Activated gamma-delta T cell treated with anti-CD3 and anti-CD28 coated beads, Interleukin-2, amount 50 U/mL, for 16 hours (primary cell): ENCODE measurements at places on chromosomes 4 and X.

GRCh38 chr4:56613101-56613862 lies 67.8 kb downstream of the HOPX start:
- no peak for DNase-seq

GRCh38 chrX:115360220-115360781 lies 70.8 kb downstream of the LUZP4 start:
- no peak for DNase-seq

DNA sequence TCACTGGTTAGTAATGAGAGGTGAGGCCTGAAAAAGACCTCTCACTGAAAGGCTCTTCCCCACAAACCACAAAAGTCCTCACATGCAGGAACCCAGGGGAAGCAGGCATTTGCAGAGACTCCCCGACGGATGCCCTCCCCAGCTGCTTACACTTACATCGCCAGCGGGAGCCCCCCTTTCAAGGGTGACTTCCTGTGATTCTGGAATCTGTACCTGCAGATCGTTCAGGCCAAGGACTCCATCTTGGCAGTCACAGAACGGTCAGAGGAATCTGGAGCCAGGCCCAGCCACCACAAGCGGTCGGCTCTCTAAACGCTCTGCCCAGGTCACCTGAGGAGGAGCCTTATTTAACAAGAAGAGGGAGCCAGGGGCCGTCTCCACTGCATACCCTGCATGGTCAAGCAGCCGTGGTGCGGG lies 71.3 kb upstream of the STS start:
- no peak for DNase-seq

GRCh38 chr4:151175233-151175632 lies 75.8 kb downstream of the RPS3A start:
- DNase-seq = no peak

GRCh38 chr4:80008351-80008750 lies 64.7 kb downstream of the ANTXR2 start:
- no peak for DNase-seq

- no peak for DNase-seq
Measured at GRCh38 chr4:85398276-85398675, 76.7 kb upstream of the ARHGAP24 start.

GRCh38 chrX:11398785-11399184 lies 105.6 kb downstream of the AMELX start:
- DNase-seq = no peak

- no peak for DNase-seq
Measured at GRCh38 chr4:107801766-107802211, 22.9 kb upstream of the SGMS2 start.

GRCh38 chr4:55444827-55445226 lies 49.1 kb downstream of the TMEM165 start:
- no peak for DNase-seq

GRCh38 chr4:138555584-138555983 lies 313.4 kb upstream of the SLC7A11 start:
- no peak for DNase-seq

GRCh38 chr4:41408859-41409593 lies 128.9 kb upstream of the LIMCH1 start:
- DNase-seq = no peak

GRCh38 chr4:93116624-93117023 lies 711.9 kb upstream of the ATOH1 start:
- no peak for DNase-seq

DNA sequence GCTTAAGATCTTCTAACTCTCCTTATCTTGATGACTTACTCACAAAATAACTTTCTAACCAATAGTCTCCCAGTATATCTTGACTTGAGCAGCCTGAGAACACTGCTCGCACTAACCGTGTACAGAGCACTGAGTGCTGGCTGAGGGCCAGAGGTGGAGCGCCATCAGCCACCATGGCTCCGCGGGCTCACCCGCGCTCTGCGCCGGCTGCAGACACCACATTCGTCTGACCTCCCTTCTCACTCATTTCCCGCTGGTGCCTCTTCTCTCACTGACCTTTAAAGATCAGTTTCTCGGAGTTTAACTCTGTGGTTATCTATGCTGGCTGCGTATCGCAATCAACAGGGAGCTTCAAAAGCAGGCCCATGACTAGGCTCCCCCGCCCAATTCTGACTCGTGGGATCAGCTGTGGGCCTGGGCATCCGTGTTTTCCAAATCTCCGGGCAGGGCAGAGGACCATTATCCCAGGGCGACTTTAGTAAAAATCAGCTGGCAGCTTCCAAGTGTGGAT lies 78.6 kb downstream of the HAUS3 start:
- DNase-seq = no peak

DNA sequence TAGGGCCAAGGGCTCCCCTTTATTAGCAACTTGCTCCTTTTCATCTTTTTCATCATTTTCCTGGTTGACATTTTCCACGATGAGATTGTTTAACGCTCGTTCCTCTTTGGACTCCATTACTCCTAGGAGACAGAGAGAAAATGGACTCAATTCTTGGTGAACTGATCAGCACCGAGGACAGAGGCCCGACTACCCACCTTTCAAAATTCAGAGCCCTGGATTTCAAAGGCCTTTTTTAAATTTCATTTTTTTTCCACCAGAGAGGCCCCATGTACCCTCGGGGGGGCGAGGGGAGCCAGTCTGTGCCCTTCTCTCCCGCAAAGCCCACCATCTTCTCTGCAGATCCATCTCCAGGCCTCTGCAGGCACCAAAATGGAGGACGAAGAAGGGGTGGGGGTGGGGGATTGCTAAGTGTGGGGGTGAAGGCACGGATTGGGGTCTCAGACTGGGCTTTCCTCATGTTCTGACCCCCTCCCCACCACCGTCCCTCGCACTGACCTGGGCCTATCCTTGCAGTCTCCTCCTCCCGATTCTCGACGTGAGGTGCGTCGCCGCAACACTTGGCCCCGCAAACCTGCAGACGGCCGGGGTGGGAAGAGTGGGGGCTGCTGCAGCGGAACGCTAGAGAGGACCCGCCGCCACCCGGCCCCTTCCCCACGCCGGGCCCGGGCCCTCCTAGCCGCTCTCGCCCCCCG lies 783 bp downstream of the BEX2 start:
- DNase-seq = no peak

GRCh38 chrX:136275553-136275952 lies 24.4 kb upstream of the MAP7D3 start:
- no peak for DNase-seq

GRCh38 chr4:105192474-105192873 lies 45.8 kb downstream of the TET2 start:
- DNase-seq = no peak

DNA sequence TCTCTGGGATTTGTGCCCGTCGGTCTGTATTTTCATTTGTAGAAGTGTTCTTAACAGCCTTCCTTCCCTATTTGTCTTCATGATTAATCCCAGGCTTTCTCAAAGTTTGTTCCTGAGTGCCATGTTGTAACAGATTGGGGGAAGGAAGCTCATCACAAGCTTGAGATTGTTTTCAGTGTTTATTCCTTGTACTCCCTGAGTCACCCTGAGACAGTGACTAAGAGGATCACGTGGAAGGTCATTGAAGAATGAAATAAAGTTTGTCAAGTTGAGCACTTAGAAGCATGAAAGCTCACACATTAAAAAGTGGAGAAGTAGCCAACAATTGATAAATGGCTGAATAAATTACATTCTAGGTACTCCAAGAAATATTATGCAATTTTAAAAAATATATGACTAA lies 153.5 kb upstream of the FAM241A start:
- DNase-seq = no peak

- DNase-seq = no peak
Measured at GRCh38 chr4:18930487-18930886, 908.9 kb upstream of the LCORL start.

- DNase-seq = no peak
Measured at GRCh38 chrX:13759152-13759718, 24.7 kb downstream of the OFD1 start.

DNA sequence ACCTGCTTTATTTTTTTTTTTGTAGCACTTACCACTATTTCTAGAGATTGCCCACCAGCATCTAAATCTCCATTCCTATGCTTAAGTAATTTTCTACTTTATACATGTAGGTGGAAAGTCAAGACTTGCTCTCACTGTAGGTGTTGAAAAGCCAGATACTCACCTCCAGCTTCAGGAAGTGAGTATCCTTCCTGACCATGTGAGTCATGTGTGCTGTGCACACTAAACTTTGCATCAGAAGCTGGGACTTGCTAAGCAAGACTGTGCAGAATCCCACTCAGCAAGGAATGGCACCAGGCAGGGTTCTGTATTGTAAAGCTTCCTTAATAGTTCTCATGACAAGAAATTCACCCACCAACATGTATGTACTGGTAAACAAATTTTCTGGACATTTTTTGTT lies 151.8 kb downstream of the POU4F2 start:
- DNase-seq = no peak

- DNase-seq = no peak
Measured at GRCh38 chrX:41026702-41027078, 58.6 kb upstream of the USP9X start.

GRCh38 chr4:139851639-139852038 lies 186.0 kb downstream of the MGST2 start:
- no peak for DNase-seq

GRCh38 chr4:186642530-186642929 lies 81.1 kb downstream of the FAT1 start:
- no peak for DNase-seq

DNA sequence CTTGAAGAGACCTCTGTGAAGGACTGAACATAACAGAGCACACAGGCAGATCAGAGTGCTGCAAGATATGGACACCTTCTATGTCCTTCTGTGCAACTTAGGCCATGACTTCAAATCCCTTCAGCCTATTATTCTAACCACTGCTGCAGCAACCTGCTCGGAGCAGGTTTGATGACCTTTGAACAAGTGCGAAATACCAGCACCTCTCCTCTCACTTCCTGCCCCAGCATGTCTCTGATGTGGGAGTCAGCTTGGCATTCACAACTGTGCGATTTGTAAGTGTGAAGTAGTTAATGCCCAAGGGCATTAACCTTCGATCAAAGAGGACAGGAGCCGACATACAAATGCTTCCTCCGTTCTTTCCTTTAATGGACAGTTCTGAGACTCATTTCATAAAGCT lies 1.6 kb upstream of the EXOC1 start:
- DNase-seq = peak; percentile 25

DNA sequence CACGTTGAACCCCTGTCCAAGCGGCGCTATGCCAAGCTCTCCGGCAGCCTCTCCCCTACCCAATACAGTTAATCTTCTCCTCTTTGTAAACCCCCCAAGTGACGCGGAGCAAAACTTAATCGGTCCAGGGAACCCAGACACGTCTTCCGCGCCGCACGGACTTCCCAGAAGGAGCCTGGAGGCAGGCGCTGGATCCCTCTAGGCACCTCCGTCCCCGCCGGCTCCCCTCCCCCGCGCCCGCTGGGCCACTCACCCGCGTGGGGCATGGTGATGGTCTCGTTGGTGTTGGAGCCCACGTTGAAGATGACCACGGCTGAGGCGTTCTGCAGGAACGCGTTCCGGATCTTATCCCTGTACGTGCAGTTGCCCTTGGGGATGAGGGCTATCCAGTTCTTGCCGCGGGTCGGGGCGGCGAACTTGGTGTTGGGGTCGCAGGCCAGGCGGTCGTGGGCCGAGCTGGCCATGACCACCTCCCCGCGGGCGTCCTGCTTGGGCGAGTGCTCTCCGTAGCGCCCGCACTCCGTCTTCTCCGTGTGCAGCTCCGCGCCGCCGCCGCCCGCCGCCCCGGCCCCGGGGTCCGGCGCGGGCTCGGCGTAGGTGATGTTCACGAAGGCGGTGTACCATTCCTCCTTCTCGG lies 1.1 kb downstream of the RNF150 start:
- DNase-seq = no peak

- DNase-seq = no peak
Measured at GRCh38 chr4:76605099-76605563, 170.1 kb downstream of the SHROOM3 start.

DNA sequence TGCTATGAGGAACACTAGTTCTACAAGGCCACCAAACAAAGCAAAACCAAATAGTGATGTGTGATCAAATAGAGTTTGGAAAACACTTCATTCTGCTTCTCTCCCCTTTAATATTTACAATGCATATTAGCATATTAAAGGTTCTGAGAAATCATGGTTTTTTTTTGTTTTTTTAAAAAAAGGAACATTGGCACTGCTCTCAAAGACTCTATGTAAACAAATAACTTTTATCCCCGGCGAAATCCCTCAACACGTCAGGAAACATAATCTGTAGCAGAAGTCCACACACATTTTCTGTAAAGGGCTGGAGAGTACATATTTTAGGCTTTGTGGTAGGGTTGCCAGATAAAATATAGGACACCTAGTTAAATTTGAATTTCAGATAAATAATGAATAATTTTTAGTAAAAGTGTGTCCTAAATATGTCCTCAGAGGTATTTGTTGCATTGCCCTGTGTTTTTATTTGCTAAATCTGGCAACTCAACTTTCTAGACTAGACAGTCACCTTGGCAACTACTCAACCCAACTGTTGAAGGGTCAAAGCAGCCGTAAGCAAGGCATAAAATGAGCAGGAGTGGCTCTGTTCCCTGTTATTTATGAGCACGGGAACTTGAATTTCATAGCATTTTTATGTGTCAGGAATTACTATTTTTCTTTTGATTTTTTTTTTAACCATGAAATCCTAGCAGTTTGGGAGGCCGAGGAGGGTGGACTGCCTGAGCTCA lies 8.6 kb downstream of the SPATA4 start:
- no peak for DNase-seq
